Stimulated activated CD8-positive, alpha-beta memory T cell treated with anti-CD3 and anti-CD28 coated beads, Interleukin-4, amount 100 ng/mL, for 1 hour (primary cell): ENCODE measurements at places on chromosomes 1 and 21.

- DNase-seq = no peak
Measured at GRCh38 chr1:211522804-211523203, 30.8 kb upstream of the RD3 start.

- DNase-seq = no peak
Measured at GRCh38 chr1:55054396-55054795, 15.0 kb downstream of the PCSK9 start.

DNA sequence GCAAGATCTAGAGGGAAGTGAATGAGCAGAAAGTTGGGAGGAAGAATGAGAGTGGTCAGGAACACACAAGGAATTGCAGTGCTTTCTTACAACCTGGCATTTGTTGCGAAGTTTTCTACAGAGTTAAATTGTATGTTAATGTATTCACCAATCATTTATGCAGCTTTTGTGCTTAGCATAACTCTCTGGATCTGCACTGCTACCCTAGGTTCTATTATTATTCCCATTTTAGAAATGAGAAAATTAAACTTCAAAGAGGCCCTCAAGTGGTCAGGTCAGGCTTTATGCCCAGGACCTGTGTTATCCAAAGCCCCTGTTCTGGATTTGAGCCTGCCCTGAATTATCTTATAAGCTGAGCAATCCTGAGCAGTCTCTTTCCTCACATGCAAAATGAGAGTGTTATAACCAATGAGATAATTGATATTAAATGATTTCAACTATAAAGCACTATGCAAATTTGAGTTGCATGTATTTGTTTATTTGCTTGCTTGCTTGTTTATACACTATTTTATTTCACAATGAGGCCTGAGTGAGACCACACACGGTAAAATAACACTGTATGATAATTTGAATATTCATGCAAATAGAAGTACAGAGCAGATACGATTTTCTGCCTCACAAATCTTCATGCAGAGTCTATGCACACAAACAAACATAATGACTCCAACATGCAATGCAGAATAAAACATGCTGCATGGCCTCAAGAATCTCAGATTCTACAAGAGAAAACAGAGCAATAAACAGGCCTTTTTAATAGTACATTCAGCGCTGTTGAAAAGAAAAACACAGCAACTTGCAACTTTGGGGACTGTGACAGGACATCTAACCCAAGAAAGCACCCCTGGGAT is 323.0 kb downstream of the PLPP3 start:
- DNase-seq = no peak

DNA sequence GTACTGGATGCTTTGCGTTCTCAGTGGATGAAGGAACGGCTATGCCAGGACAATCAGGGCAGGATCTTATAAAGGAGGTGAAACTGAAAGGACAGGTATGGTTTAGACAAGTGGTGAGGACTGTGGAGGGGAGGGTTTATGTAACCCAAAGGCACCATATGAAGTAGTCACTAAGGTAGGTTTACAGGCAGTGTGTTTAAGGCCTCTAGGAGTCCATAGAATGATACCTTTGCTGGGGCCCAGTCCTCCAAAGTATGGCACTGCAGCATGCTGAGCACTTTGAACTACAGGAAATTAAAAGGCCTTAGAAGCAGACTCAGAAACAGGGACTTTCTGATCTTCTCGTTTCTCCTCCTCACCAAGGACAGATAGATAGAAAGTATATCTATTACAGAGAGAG is 304.7 kb upstream of the USP25 start:
- no peak for DNase-seq

- DNase-seq = no peak
Measured at GRCh38 chr1:244021427-244021826, 29.7 kb upstream of the ZBTB18 start.

- no peak for DNase-seq
Measured at GRCh38 chr1:30323352-30323751, 400.0 kb downstream of the MATN1 start.

- no peak for DNase-seq
Measured at GRCh38 chr21:34781526-34781925, 112.7 kb downstream of the CLIC6 start.

DNA sequence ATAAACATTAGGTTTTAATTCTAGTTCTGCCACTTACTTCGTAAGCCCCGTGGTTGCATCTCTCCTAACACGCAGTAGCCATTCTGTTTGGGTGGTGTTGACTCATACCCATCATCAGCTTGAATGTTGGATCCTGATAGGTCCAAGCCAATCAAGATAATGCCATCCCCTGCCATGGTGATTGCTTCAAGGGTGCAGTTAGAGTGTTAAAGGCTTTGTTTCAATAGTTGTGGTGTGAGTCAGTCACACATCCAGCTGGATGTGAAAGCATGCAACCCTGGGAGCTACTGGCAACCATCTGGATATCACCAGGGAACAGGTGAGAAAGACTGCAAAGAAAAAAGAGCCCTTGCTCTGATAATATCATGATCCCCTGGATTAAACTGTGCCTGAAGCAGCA is 69.1 kb downstream of the OMA1 start:
- DNase-seq = no peak
